Astrocyte (in vitro differentiated cells and primary cell): ENCODE measurements at places on chromosomes 5 and 9. TPM values are rescaled to one million over a fixed set of nuclear protein-coding genes. Genes with fewer than 3 reads are reported as not detected.

DNA sequence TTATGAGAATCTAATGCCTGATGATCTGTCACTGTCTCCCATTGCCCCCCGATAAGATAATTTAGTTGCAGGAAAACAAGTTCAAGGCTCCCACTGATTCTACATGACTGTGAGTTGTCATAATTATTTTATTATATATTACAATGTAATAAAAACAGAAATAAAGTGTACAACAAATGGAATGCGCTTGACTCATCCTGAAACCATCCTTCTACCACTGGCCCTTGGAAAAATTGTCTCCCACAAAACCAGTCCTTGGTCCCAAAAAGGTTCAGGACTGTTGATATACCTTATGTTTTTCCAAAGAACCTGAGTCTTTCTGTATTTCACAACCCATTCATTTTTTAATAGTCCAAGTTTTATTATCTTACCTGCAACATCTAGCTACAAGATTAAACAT, 403.5 kb downstream of the TAF11L14 start:
- no peak overlapping the region for H3K27ac ChIP-seq
- H3K36me3 ChIP-seq: no peaks in the 10 kb centered on the region
- no peak overlapping the region for H3K4me3 ChIP-seq
- no peaks in the 10 kb centered on the region for H3K27me3 ChIP-seq

- H3K4me1 ChIP-seq: no peaks in the 10 kb centered on the region
- no peaks in the 10 kb centered on the region for H3K27me3 ChIP-seq
- H3K27ac ChIP-seq: no peak overlapping the region
- no peak overlapping the region for H3K4me3 ChIP-seq
- H3K36me3 ChIP-seq: no peaks in the 10 kb centered on the region
Measured at GRCh38 chr9:117073071-117073470, 341.8 kb downstream of the ASTN2 start.

TTC1 gene
- 53.9 and 61.2 TPM in 2 replicates for total RNA-seq

DNA sequence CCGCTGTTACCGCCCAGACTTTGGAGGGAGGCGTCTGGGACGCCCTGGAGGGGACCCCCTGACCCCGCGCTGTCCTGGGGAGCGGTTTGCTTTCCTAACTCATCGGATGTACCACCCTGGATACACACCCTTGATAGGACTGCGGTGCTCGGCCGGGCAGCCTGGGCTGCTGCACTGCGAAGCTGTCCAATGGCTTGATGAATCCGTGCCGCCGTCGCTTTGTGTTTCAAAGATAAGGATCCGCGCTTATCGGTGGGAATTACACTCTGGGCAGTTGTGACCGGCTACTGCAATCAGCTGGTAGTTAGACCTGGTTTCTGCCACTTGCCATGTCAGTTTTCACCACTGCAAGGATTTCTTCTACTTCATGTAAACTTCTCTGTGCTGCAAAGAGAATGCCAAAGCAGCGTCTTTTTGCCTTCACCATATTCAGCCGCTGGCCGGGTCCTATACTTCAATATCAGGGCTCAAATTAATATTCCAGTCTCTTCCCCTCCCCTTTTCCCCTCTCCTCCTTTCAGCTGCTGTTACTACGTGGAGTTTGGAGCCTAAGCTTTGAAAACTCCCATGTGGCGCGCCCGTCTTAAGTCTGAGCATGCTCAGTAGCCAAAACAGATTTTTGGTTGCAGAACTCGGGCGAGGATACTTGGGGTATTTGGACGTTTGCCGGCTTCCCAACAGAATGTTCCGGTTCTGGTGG, 727 bp downstream of the SMAD5 start:
- peak overlapping the region; percentile 88 for H3K4me3 ChIP-seq
- DNase-seq: peak; percentile 57
- no peaks in the 10 kb centered on the region for H3K27me3 ChIP-seq

RMRP gene
- total RNA-seq: 13,402 and 14,410 TPM in 2 replicates
